ENCODE measurements at places on chromosomes 7 and 10. TPM values are rescaled to one million over a fixed set of nuclear protein-coding genes. Genes with fewer than 3 reads are reported as not detected.
A peak's percentile ranks its signal among the peaks of the same experiment; 100 is the strongest.

The PTN gene
- not detected for total RNA-seq

The PLAU gene
- total RNA-seq: 0.21 TPM

The MSMB gene
- not detected for total RNA-seq

The RAB19 gene
- 5.3 TPM for total RNA-seq

DNA sequence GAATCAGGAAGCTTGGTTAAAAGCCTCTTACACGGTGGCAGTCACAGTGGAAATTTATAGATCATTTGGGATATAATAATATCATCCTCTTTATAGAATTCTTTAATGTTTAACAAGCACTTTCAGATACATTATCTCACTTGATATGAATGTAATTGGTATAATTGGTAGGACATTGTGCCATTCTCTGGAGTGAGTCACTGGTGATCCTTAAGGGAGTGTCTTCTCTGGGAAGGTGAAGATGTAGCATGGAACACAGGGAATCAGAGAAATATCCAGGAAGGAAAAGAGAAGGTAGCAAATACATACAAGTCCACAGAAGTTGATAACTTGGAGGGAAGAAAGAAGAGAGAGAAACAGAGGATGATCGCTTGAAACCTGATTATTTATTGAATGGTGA is 9.8 kb downstream of the PTPRZ1 start:
- DNase-seq: no peak

GRCh38 chr10:48523820-48524758 is 80.8 kb downstream of the ARHGAP22 start:
- DNase-seq: no peak

GRCh38 chr7:21430575-21430954 is 2.7 kb downstream of the SP4 start:
- DNase-seq: no peak

GRCh38 chr7:144132262-144132661 is 9.3 kb downstream of the OR2A14 start:
- no peak for DNase-seq

- DNase-seq: no peak
These were observed 13.4 kb downstream of the NIPSNAP2 start for GRCh38 chr7:55977831-55978230.

GRCh38 chr7:149330914-149331567 is 69.0 kb downstream of the ZNF783 start:
- peak; percentile 27 for DNase-seq

Data from HT-29 (cell line).